ENCODE measurements at places on chromosomes 13 and 19. TPM values are rescaled to one million over a fixed set of nuclear protein-coding genes. Genes with fewer than 3 reads are reported as not detected.

DNA sequence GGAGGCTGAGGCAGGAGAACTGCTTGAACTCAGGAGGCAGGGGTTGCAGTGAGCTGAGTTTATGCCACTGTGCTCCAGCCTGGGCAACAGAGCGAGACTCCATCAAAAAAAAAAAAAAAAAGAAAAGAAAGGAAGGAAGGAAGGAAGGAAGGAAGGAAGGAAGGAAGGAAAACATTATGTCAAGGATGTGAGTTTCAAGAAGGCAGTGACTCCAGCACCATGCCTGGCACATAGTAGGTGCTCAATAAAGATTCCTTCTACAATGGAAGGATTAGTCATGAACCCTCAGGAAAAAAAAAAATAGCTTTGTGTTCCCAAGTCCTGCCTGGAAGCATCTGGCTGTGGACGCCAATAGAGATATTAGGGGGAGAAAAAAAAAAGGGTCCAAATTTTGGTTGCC lies 10.1 kb upstream of the ZNRF4 start:
- no peak for DNase-seq

DNA sequence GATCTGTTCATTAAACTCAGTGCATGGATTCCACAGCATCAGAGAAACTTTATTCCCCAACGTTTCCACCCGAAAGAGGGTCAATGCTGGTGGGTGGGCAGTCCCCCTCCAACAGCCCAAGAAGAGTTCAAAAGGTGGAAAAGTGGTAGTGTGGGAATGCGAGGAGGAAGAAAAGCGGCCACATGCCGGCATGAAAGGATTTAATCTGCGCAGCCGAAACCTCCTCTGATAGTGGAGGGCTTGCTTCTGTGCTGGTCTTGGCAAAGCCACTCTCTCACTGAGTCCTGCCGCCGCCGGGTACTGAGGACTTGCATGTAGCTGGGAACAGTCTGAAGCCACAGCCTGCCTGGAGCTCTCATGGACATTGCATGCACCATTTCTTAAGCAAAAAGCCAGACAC lies 136.2 kb upstream of the ZNF536 start:
- no peak for DNase-seq

DNA sequence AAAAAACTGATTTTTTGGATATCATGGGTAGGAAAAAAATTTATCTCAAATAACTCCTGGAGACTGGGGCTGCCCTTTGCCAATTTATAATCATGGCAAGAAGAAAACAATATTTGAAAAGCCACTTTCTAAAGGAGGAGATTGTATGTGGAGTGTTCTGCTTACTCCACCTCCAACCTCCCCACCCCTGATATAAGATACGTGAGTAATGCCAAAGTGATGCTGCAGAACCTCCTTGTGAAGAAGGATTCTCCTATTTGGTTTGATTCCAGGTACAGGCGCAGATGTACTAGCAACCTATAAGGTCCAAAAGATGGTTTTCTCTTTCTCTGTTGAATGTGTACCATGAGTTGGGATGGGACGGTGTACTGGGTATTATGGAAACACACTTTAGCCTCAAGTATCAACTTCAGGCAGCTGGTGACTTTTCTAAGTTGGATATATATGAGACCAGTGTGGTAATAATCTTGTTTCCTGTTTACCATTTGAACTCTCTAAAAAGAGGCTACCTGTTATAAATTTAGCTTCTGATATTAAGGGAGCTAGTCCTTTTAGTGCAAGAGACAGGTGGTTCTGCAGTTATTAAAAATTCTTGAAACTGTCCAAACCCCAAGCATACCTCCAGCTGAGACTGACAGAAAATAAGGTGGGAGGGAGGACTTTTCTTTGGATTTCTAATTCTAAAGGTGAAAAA lies 724.0 kb upstream of the MIR17HG start:
- no peak for DNase-seq

DNA sequence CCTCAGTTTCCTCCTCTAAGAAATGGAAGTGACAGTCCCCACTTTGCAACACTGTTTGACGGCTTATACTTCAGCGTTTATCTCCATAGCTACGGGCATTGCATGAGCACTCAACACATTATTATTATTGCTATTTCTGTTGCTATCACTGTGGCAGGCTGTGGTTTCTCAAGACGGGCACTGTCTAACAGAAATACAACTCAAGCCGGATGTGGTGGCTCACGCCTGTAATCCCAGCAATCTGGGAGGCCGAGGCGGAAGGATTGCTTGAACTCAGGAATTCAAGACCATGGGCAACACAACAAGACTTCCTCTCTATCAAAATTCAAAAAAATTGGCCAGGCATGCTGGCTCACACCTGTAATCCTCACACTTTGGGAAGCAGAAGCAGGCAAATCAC lies 4.9 kb upstream of the ZSWIM4 start:
- DNase-seq: no peak

DNA sequence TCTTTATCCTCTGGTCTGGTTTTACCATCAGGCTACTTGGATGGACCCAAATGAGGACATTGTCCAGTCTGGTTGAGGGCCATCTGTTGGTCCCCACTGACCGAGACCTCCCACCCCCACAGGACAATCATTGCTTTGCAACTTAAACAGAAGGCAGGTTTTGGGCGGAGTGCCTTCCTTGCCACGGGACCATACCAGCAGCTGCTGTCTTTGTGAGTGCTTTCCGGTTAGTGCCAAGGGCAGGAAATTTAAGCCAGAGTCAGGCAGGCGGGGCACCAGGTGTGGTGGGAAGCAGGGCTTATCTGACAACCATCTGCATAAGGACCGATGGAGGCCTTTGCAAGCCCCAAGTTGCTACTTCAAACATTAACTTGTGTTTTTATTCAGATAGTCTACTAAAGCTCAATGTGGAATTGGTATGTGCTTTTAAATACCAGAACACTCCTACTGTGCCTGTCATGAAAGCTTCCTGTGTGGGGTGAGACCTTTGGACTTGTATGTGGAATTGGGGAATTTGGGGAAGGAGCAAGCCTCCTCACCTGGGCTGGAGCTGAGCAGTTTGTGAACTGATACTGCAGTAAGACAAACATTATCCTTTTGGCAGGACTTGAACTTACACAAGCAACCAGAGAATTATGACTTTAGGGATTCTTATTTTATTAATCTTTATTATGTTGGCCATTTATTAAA lies 39.3 kb upstream of the UBE2L5 start:
- peak; percentile 38 for DNase-seq

DNA sequence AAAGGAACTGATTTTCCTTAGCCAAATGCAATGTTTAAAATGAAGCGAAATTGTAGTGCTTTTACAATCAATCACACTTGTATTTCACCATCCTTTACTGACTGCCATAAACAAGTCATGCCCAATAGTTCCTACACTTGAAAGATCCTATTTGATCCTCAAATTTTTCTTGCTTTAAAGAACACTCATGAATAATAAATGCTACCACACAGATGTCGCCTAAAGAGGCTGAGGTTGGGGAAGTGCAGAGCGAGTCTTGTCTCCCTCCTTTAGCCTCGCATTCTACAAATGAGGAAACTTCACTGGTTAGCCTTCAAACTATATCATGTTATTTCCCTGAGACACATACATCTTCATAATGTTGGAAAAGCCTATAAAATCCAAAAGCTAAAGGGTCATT lies 18.7 kb upstream of the AMER2 start:
- no peak for DNase-seq

DNA sequence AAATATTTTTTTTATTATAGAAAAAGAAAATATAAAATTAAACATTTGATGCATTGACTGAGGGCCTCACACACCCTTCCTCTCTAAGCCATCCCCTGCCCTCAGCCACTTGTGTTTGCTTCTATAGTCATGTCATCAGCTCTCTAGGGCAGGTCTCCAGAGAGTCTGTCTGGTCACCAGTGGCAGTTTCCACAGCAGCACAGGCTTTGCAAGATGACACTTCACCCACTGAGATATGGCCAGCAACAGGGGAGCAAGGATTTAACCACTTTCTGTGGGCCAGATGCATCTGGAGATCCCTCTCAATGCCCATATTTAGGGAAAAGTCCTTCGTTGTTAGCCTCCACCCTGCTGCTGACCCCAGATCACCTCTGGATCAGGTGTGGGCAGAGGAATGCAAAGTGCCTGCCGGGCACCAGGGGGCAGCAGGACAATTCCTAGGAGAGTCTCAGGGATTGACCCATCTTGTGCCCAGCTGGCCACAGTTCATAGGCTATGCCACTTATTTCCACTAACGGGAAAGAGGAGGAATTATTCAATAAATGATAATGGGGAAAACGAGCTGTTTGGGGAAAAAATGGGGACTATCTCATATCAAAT lies 4.8 kb downstream of the ABCC4 start:
- DNase-seq: no peak

GRCh38 chr13:110221406-110222117 lies 85.4 kb downstream of the COL4A1 start:
- DNase-seq: no peak

DNA sequence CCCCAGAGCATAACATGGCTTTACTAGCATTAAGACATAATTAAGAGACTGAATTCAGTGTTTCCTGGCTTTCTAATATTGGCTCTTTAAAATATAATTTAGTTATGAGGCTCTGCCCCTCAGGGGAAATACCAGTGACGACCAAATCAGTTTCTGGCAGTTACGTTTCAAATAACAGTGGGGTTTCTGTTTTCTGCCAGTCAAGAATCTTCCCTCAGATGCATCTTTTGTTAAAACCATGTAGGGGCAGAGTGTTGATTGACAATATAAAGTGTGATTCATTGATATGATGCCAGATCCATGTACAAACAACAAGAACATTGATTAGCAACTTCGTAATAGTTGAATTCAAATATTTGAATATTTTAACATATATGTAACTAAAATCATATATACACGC lies 1169.7 kb downstream of the DIAPH3 start:
- no peak for DNase-seq

DNA sequence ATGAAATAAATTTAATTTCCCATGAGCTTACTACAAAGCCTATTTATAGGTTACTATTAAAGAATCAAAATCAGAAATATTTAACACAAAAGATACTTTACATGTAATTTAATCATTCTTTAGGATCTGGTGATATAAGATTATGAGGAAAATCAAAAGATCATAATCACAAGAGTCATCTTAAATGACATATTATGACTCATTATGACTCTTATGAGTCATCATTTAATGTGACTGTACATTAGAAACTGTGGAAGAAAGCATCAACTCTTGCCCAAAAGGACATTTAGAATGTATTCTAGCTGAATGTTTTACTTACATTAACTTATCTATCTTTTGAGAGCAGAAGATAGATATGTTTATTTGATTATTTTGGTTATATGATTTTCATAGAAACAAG lies 458.6 kb downstream of the DCT start:
- no peak for DNase-seq

Gene ICAM4
- 3.7 TPM for total RNA-seq

Gene ZNF302
- 56.8 TPM for total RNA-seq

Gene MTUS2
- not detected for total RNA-seq

Gene ZNF527
- 13.2 TPM for total RNA-seq
